NCI-H446 (cell line): ENCODE measurements at places on chromosomes 16 and 17.
A peak's percentile ranks its signal among the peaks of the same experiment; 100 is the strongest.

DNA sequence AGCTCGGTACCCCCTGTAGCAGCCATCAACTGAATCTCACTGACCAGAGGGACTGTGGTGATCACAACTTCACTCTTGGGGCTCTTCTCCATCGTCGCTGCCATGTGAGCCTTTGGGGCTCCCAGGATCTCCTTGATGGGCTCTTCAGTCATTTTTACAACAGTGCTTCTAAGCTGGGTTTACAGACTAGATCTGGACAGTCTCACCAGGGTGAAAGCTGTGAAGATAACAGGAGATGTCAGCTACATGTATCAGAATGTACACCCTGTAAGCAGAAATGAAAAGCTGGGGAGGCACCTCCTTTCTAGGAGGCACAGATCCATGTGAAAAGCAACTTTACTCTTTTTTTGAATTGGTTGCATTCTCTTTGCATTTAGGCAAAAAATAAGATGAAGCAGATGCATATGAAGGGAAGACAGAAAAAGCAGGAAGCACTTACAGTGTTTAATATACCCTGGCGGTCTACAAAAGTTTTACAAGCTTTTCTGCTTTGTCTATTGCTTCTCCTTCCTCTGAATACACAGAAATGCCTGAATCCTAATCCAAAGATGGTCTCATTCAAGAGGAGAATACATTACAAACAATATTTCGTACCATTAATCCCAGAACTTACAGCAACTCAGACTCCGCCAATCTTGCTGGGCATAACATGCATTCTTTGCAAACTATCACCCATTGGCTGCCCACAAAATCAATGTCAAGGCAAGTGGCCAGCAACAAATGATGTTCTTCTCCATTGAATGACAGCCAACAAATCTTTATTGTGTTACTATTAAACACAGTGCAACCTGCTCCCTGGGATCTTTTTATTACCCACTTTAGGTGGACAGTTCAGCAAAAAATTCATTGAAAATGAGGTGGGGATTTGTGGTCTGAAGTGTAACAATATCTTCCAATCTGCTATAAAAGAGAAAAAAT lies 1.5 kb downstream of the TMEM100 start:
- no peak for DNase-seq

GRCh38 chr17:5931616-5932015 lies 138.6 kb upstream of the WSCD1 start:
- DNase-seq: no peak

DNA sequence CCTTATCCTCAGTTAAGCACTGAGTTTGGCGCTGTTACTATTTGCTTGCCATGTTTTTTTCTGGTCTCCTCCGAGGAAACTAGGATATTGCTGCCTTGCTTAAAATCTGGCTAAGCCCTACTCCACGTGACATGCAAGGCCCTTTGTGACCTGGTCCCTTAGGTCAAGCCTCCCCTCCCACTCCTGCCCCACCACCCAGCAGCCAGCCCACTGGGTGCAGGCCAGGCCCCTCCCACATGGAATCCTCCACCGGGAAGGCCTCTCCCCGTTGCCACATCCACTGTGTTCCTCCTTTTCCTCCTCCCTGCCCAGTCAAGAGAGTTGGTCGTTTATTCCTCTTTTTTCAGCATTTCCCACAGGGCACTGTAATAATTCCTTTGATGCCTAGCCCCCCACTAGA lies 16.2 kb downstream of the PSMD3 start:
- no peak for DNase-seq

DNA sequence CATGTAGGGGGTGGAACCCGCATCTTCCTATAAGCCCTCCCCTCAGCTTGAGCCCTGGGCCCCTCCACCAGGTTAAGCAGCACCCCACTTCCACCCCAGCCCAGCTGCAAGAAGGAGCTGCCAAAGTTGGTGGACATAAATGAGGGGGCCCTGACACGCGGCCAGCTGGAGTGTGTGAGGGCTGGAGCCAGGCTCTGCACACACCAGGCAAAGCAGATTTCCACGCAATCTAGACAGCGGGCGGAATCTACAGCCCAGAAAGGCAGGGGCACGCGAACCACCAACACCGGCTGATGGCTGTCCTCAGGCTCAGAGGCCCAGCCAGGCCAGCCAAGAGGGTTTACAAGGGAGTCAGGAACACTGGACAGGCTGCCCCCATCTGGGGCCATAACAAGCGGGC lies 171.2 kb downstream of the ZNF423 start:
- no peak for DNase-seq

GRCh38 chr17:55564081-55564480 lies 52.8 kb upstream of the SMIM36 start:
- no peak for DNase-seq

GRCh38 chr17:7910711-7911110 lies 5.4 kb downstream of the RNF227 start:
- no peak for DNase-seq

- no peak for DNase-seq
Measured at GRCh38 chr17:11991461-11991860, 5.8 kb downstream of the ZNF18 start.

GRCh38 chr17:70168977-70169708 lies at the start of gene KCNJ2:
TSS of gene KCNJ2 (plus strand) at chr17:70169532. CDS start at chr17:70175040, 5,508 bp downstream.
- peak; percentile 88 for DNase-seq

DNA sequence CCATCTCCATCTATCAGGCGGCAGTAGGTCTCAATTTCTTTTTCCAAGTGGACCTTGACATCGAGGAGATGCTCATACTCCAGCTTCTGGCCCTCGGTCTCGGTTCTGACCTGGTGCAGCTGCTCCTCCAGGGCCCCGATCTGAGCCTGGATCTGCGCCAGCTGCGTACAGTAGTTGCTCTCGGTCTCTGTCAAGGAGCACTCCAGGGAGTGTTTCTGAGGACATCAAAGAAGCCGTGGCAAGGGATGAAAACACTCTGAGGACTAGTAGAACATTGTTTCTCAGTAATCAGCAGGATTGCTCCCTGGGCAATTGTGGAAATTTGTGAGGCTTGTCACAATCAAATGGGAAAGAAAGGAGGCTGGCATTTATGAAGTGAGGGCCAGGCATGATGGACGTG lies 5.9 kb downstream of the KRT28 start:
- no peak for DNase-seq

DNA sequence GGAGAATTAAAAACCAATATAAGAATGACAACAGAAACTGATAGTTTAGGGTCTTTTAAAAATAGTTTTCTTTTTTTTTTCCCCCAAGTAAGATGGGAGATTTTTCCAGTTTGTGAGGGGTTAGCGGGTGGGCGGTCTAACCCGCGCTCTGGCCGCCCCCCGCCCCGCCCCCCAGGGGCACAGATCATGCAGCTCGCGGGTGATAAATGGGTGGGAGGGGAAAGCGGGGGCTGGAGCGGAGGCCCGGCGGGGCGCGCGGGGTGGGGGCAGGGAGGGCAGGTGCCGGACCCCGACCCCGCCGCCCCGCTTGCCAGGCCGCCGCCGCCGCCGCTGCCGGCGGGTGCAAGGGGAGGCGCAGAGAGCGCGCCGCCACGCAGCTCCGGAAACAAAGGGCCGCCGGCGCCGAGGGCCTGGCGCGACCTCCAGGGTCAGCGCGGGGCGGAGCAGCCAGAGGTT lies 60.1 kb upstream of the GSE1 start:
- no peak for DNase-seq

DNA sequence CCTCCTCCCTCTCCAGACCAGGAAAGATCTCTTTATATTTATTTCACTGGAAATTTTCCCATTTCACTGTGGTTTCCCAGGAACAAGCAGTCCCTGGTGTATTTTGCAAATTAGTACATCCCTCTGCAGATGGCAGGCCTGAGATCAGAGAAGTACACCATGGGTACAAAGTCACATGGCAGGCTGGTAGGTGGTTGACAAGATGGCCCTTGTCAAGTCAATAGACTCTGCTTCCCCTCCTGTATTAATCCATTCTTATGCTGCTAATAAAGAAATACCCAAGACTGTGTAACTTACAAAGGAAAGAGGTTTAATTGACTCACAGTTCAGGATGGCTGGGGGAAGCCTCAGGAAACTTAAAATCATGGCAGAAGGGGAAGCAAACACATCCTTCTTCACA lies 51.6 kb upstream of the KSR1 start:
- no peak for DNase-seq

- peak; percentile 43 for DNase-seq
Measured at GRCh38 chr16:85448557-85449190, 164.4 kb upstream of the GSE1 start.

GRCh38 chr17:32870969-32871368 lies 6.0 kb downstream of the MYO1D start:
- DNase-seq: no peak
